ENCODE measurements at places on chromosomes 3 and 15. TPM values are rescaled to one million over a fixed set of nuclear protein-coding genes. Genes with fewer than 3 reads are reported as not detected.

TMEM89 gene
- not detected for total RNA-seq

GAP43 gene
- total RNA-seq = 0.50 TPM

GCSAM gene
- 5.3 TPM for total RNA-seq

DNA sequence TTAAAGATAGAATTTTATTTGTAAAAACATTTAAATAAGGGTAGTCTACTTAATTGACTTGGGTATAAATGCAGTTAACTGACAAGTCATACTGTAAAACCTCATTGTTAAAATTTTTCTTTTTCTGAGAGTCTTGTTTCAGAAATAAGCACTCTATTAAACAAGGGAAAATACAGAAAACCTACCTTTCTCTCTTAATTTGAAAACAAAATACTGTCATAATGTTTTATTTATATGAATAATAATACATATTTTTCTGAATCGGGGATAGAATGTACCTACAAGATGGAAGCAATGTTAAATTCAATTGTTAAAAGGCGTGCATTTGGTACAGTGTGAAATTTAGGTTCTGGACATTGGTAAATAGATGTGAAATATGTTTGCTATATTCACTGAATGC lies 17.8 kb downstream of the ZIC1 start:
- H3K4me3 ChIP-seq = no peak overlapping the region
- DNase-seq = no peak
- H3K36me3 ChIP-seq = peaks cover 4% of the 10 kb centered on the region
- H3K27me3 ChIP-seq = peaks cover 16% of the 10 kb centered on the region
- H3K4me1 ChIP-seq = no peaks in the 10 kb centered on the region
- no peak overlapping the region for H3K27ac ChIP-seq

- no peak overlapping the region for H3K27ac ChIP-seq
- no peak overlapping the region for H3K4me3 ChIP-seq
- H3K4me1 ChIP-seq = no peaks in the 10 kb centered on the region
- H3K36me3 ChIP-seq = no peaks in the 10 kb centered on the region
These were observed 56.9 kb upstream of the NLGN1 start for GRCh38 chr3:173340626-173341025.

- H3K36me3 ChIP-seq = no peaks in the 10 kb centered on the region
- no peak overlapping the region for H3K27ac ChIP-seq
- no peak for DNase-seq
- H3K27me3 ChIP-seq = no peaks in the 10 kb centered on the region
These were observed 27.3 kb downstream of the OTOL1 start for GRCh38 chr3:161523916-161524315.

DNA sequence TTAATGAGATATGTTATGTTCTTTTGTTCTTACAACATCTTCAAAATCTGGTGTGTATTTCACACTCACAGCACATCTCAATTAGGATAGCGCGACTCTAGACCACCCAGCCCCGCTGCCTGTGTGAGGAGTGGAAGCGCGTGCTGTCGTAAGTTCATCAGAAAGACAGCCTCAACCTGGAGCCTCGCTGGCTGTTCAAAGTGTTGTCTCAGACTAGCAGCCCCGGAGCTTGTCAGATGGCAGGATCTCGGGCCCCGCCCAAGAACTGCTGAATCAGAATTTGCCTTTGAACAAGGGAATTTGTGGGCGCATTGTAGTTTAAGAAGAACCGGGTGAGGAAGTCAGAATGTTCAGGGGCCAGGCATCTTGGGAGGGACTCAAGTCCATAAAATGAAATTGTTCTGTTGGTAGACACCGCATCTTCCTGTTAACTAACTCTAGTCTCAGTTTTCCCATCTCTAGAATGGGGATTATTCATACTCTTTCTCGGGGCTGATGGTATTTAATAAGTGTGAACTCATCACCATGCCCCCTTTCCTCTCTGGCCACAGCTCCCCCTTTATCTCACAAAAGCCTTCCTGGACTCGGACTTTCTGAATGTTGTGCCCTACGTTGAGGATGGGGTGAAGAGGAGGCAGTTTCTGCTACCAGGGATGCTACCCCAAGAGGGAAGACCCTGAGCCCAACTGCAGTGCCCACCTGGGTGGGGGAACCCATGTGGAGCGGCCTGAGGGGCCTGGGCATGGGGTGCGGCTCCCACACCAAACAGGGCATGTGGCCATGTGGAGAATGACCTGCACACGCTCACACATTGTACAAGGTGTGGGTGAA lies 40.4 kb downstream of the BHLHE40 start:
- DNase-seq = no peak
- H3K4me1 ChIP-seq = peaks cover 87% of the 10 kb centered on the region
- H3K36me3 ChIP-seq = peaks cover 3% of the 10 kb centered on the region

DNA sequence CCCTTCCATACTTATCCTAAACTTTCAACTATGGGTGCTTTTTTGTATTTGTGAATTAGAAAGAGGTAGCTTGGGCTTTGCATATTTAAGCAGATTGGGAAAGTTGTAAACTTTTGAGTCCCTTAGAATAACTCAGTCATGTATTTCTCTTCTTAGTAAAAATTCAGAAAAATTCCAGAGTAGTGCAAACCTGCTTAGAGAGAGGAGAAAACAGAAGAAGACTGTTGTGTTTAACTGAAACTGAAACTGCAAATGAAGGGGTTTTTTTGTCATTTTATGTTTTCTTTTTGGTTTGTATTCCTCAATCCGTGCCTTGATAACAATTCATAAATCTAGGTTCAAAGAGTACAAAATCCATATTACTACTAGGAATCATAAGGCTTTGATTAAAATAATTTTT lies 31.3 kb downstream of the CD200 start:
- no peak for DNase-seq
- peak overlapping the region; percentile 13 for H3K4me3 ChIP-seq
- H3K4me1 ChIP-seq = no peaks in the 10 kb centered on the region
- H3K36me3 ChIP-seq = no peaks in the 10 kb centered on the region

PYGO1 gene
- not detected for total RNA-seq

SEMA6D gene
- total RNA-seq = not detected

RARRES1 gene
- not detected for total RNA-seq
